B cell (primary cell): ENCODE measurements at places on chromosomes 11 and 22. TPM values are rescaled to one million over a fixed set of nuclear protein-coding genes. Genes with fewer than 3 reads are reported as not detected.

GVQW3 gene
- total RNA-seq, result 8.2 TPM in 2 replicates

GRCh38 chr11:86818462-86819192 lies 18.3 kb downstream of the PRSS23 start:
- no peaks in the 10 kb centered on the region for H3K36me3 ChIP-seq
- no peaks in the 10 kb centered on the region for H3K27me3 ChIP-seq
- H3K27ac ChIP-seq, result no peak overlapping the region
- DNase-seq, result peak; percentile 52

DNA sequence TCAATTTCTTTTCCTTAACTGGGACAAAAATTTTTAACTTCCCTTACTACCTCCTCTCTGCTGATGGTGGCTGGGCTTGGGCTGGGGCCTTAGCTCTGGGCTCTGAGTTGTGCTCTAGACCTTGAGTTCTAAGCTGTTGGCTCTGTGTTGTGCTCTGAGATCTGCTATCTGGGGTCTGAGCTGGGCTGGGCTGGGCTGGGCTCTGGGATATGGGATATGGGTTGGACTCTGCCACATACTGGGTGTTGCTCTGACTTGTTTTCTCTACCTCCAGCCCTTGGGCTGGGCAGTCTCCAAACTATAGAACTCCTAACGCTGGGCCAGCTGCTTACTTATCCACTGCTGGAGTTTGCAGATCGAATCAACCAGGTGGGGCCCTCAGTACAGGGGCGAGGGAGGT lies 41.9 kb downstream of the DNHD1 start:
- no peak overlapping the region for H3K4me3 ChIP-seq
- no peaks in the 10 kb centered on the region for H3K36me3 ChIP-seq
- DNase-seq, result no peak
- H3K27me3 ChIP-seq, result no peaks in the 10 kb centered on the region
- no peaks in the 10 kb centered on the region for H3K4me1 ChIP-seq

- no peak overlapping the region for H3K4me3 ChIP-seq
- H3K27ac ChIP-seq, result no peak overlapping the region
- peaks cover 25% of the 10 kb centered on the region for H3K4me1 ChIP-seq
- no peaks in the 10 kb centered on the region for H3K27me3 ChIP-seq
These were observed 23.4 kb upstream of the ADA2 start for GRCh38 chr22:17242641-17243040.

- H3K27me3 ChIP-seq, result no peaks in the 10 kb centered on the region
- no peaks in the 10 kb centered on the region for H3K36me3 ChIP-seq
- peaks cover 19% of the 10 kb centered on the region for H3K4me1 ChIP-seq
- no peak overlapping the region for H3K27ac ChIP-seq
These were observed 82.9 kb upstream of the ARHGAP20 start for GRCh38 chr11:110795112-110795624.

FIBIN gene
- total RNA-seq, result not detected in 2 replicates

DNA sequence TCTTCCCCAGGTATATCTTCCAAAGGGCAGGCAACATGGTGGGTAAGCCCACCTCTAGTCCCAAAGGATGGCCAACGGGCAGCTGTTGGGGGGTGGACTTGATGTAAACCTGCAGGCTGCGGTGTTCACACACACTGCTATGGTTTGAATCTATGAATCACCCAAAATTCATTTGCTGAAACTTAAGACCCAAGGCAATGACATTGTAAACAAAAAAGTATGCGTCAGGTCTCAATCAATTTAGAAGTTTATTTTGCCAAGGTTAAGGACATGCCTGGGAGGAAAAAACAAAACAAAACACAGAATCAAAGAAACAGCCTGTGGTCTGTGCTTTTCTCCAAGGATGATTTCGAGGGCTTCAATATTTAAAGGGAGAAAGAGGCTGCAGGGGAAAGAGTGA lies 18.3 kb downstream of the RCN1 start:
- H3K4me3 ChIP-seq, result no peak overlapping the region
- H3K4me1 ChIP-seq, result peaks cover 7% of the 10 kb centered on the region
- no peaks in the 10 kb centered on the region for H3K27me3 ChIP-seq
- H3K27ac ChIP-seq, result no peak overlapping the region
- DNase-seq, result no peak

IRAG1 gene
- total RNA-seq, result 0.32 and 0.58 TPM in 2 replicates

DNA sequence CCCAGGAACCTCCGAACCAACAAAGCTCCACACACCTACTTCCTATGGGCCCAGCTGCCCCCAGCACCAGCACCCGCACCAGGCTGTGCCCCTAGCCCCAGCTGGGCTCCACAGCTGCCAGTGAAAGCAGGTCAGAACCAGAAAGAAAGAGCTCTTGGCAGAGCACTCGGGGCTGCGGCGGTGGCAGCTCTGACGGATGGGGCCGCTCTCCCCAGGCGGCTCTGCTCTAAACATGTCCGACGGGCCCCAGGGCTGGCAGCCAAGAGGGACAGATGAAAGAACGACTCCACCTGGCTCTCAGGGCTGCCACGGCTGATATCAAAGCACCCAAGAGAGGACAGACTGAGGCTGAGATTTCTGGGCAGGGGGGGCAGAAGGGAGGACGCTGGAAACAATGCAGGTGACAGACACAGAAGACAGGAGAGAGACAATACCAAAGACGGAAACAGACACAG lies 25.7 kb downstream of the LRFN4 start:
- H3K4me3 ChIP-seq, result no peak overlapping the region
- no peaks in the 10 kb centered on the region for H3K4me1 ChIP-seq
- H3K36me3 ChIP-seq, result no peaks in the 10 kb centered on the region
- no peak overlapping the region for H3K27ac ChIP-seq

TMEM45B gene
- not detected in 2 replicates for total RNA-seq
